ENCODE measurements at places on chromosomes 12 and 14.

DNA sequence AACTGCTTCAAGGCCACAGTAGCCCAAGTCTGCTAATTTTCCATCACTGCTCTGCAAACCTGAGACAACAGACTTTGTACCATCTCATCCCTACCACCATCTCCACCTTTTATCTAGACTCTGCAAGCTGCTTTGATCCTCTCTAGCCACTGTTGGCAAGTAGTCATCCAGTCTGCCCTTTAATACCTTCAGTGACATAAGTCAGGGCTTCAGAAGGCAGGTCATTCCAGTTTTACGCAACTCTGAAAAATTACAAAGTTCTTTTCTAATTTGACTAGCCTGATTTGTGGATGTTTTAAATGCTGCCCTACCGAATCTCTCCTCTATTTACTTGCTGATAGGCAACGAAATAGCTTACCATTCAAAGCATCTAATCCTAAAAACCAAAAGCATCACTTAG is 2.8 kb downstream of the FERMT2 start:
- no peak for DNase-seq

GRCh38 chr14:59627011-59627520 is 50.5 kb upstream of the CCDC175 start:
- DNase-seq, result no peak

DNA sequence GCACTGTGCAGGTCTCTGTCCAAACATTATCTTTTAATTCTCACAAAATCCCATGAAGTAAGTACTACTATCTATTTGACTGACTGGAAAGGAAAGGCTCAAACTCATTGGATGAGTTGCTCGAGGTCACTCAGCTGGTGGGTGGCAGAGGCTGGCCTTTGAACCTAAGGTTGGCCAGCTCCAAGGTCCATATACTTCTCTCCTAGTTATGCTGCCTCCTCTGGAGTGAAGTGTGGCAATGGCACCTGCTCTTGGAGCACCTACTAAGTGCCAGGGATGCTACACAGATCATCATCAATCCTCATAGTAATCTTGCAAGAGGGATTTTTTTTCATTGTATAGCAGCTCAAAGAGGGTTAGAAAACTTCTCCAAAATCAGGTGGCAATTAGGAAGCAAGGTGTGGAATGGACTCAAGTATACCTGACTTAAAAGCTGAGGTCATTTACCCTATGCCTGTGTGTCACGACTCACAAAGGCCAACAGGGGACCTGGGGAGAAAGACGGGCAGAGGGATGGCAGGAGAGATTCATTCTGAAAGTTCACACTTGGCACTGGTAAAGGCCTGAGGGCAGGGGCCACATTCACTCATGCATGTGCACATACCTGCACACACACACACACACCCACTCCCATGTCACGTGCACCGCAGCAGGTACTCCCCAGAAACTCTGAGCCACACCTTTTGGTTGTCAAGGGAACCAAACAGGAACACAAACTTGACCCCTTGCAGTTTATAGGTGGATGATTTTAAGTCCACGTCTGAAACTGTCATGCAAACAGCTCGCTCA is 146.4 kb downstream of the FOXN3 start:
- DNase-seq, result no peak

- no peak for DNase-seq
Observed at GRCh38 chr12:53051058-53051880, 1.4 kb downstream of the TNS2 start.

DNA sequence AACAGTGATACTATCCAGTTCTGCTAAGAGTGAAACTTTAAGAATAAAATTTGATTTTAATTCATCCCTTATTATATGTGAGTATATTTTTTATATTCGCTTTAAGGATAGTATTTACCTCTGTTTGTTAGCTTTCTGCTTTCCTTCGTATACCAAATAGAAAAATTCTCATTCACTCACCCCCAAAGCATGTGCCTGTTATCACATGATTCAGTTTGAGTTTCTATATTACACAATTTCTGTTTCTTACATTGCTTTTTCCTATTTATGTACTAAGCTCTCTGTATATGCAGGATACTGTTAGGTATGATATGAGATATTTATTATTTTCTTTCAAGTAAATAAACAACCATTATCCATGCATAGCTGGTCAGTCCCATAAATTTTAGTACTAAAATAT is 275.2 kb downstream of the FBXL14 start:
- no peak for DNase-seq

DNA sequence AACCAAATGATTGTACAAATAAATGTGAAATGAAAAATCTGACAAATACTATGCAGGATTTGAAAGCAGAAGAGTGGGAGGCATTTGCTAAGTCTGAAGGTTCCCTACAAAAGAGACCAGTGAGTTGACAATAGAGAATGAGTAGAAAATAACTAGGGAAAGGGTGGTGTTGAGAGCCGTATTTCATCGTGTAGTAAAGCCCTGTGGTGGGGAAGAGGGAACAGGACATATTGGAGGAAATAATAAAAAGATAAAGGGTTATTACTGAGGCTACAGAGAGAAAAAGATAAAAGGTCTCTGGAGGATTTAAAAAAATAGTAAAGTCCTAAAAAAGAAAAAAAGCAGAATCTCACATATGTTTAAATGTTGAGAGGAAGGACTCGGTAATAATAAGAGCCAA is 268.8 kb downstream of the DUSP6 start:
- DNase-seq, result no peak

DNA sequence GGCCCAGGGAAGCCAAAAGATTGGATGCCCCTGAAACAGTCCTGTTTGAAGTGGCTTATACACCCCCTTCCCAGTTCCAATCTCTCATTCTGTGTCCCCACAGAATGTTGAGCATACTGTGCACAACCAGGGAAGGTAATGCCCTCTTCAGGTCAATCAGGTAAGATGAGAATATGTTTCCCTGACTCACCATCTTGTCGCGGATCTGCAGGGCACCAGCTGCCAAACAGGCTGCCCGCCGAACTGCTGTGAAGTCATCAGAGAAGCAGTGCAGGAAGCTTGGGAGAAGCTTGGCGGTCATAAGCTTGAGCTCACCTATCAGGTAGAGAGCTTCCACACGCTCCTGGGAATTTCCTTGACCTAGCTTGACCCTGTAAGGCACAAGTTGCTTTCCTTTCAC is 9.6 kb downstream of the RIOX1 start:
- DNase-seq, result no peak

DNA sequence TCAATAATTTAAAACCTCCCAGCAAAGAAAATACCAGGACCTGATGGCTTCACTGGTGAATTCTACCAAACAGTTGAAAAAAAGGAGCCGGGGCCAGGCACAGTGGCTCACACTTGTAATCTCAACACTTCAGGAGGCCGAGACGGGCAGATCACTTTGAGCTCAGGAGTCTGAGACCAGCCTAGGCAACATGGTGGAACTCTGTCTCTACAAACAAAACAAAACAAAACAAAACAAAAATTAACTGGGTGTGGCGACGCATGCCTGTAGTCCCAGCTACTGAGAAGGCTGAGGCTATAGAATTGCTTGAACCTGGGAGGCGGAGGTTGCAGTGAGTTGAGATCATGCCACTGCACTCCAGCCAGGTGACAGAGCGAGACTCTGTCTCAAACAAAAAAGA is 13.7 kb upstream of the TROAP start:
- no peak for DNase-seq

DNA sequence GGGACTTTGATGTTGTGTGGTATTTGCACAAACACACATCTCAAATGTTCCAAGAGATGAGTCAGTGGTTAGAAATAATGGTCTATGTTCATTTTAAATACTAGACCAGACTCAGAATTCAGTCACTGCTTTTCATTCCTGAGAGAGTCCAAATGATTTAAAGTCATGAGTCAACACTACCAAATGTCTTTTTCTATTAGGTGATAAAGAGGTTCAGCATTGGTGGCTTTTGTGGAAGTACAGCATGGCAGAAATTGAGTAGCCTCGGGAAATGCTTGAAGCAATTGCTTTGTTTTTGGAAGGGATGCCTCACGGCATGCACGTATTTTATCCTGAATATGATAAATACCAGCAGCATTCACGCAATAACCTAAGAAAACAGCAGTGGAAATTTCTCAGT is 115.7 kb downstream of the DIO2 start:
- DNase-seq, result no peak

DNA sequence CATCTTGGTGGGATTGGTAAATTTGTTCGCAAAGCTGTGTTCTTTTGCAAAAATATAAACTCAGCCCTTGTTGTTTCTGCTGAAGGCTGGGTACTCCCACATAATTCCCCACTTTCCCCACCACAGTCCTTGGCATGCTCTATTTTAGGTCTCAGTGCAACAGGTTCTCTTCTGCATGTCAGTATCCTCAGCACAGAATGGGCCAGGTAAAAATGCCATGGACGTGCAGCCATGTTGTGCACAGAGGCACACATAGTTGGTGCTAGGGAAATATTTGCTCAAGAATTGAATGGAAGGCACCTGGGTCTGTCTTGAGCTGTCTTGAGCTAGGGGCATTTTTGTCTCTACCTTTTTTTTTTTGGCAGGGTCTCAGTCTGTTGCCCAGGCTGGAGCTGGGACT is 87.8 kb upstream of the LHX5 start:
- no peak for DNase-seq

GRCh38 chr12:39616251-39616650 is 3.4 kb downstream of the ABCD2 start:
- no peak for DNase-seq
